Fibroblast of skin of left biceps (primary cell): ENCODE measurements at places on chromosomes 16 and 17.

DNA sequence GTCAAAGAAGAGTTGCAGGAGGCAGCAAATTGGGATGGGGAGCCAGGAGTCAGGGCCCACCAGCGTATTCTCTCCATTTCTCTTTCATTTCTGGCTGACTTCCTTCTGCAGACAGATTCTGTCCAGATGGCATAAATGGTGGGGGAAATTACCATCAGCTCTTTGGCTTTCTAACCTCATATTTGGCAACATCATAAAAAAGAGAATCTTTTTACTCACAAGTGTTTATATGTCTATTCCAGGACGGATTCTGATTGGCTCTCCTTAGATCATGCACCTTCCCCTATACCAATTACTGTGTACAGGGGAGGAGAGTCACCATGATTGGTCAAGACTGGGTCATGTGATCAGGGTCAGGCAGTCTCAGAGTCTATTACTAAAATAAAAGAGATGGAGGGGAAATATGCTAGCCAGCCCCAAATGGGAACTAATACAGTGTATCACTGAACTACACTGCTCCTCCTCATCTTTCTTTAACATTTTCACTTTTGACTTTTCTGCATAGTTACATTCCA lies 537.1 kb upstream of the EEF2KMT start:
- DNase-seq, result no peak

GRCh38 chr17:60902399-60902798 lies 224.7 kb downstream of the BCAS3 start:
- DNase-seq, result no peak

- no peak for DNase-seq
Measured at GRCh38 chr17:67256075-67256732, 11.2 kb upstream of the HELZ start.

GRCh38 chr17:37425268-37425667 lies 18.6 kb downstream of the TADA2A start:
- no peak for DNase-seq

- no peak for DNase-seq
Measured at GRCh38 chr16:1820096-1820945, 6.3 kb downstream of the HAGH start.

- no peak for DNase-seq
Measured at GRCh38 chr17:50079334-50080095, 15.6 kb upstream of the PDK2 start.

- DNase-seq, result no peak
Measured at GRCh38 chr17:66949501-66949900, 15.0 kb upstream of the CACNG4 start.

DNA sequence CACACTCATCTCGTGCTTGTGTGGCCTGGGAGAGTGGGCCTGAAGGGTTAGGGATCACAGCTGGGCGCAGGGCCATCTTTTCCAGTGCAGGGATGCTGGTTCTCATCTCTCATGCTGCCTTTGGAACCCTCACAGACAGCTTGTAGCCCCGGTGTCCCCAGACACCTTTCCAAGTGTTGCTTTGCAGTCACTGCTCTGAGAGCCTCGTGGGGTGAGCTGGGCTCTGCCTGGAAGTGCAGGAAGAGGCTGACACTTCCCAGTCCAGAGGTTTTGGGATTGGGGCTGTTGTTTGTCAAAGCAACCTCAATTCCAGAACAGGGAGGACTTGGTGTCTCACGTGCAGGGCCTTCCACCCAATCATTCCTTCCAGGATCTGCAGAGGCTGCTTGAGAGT lies 28.2 kb downstream of the TBX4 start:
- DNase-seq, result no peak

GRCh38 chr16:84291226-84291625 lies 3.5 kb upstream of the WFDC1 start:
- no peak for DNase-seq

- no peak for DNase-seq
Measured at GRCh38 chr17:68541816-68542215, 29.6 kb downstream of the PRKAR1A start.

GRCh38 chr16:71441348-71442050 lies 355 bp downstream of the TLE7 start:
- DNase-seq, result no peak

- DNase-seq, result no peak
Measured at GRCh38 chr17:44202756-44203155, 3.1 kb upstream of the ATXN7L3 start.

DNA sequence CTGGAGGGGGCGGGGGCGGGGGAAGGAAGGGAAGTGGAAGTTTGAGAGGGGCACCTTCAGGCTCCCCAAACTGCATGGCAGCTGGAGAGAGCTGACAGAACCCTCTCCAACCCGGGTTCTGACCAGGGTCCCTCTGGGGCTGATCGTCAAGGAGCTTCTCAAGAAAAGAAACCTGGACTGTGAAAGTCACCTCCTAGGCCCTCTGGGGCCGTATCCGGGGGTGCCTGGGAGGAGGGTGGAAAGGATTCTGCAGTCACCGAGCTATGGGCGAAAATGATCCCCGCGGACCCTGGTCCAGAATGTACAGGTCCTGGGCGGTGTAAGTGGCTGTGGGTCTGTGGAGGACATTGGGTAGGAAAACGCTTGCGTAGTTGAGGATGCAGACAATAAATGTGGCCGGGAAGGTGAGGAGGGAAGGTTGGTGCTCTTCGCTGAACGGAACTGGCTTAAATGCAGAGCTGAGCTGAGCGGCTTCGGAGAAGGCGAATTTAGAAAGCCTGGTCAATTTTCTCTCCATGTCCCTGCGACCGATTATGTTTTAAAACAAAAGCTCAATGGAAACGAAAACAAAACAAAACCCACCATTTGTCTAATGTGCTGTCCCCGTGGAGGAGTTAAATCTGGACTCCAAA lies 3.6 kb upstream of the LHX1 start:
- no peak for DNase-seq

DNA sequence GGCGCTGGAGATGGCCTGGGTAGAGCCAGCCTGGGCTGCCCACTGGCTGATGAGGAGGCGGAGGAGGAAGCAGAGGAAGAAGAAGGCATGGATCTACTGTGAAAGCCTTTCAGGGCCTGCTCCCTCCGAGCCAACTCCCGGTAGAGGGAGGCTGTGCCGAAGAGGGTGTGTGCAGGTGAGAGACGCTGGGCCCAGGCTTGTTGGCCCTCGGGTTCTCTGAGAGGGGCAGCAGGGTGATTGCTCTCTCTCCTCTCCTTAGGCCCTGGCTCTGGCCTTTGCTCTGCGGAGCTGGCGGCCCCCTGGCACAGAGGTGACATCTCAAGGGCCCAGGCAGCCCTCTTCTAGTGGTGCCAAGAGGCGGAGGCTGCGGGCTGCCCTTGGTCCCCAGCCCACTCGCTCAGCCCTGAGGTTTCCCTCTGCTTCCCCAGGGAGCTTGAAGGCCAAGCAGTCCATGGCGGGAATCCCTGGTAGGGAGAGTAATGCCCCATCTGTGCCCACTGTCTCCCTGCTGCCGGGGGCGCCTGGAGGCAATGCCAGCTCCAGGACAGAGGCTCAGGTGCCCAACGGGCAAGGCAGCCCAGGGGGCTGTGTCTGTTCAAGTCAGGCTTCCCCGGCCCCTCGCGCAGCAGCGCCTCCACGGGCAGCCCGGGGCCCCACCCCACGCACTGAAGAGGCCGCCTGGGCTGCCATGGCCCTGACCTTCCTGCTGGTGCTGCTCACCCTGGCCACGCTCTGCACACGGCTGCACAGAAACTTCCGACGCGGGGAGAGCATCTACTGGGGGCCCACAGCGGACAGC lies 3.6 kb downstream of the TP53I13 start:
- DNase-seq, result no peak

GRCh38 chr17:2008332-2009126 lies 16.6 kb downstream of the RTN4RL1 start:
- no peak for DNase-seq

GRCh38 chr16:10646581-10647263 lies 48.0 kb downstream of the TEKT5 start:
- no peak for DNase-seq

GRCh38 chr16:86982912-86983311 lies 334.3 kb downstream of the C16orf95 start:
- no peak for DNase-seq

GRCh38 chr17:80102664-80103448 lies 1.5 kb downstream of the GAA start:
- DNase-seq, result no peak

GRCh38 chr17:74796866-74797265 lies 20.7 kb upstream of the NAT9 start:
- DNase-seq, result no peak

GRCh38 chr17:47813512-47814031 lies 8.0 kb downstream of the OSBPL7 start:
- DNase-seq, result no peak

- DNase-seq, result peak; percentile 44
Measured at GRCh38 chr17:77436058-77436442, 295.3 kb downstream of the SEC14L1 start.

GRCh38 chr16:6726621-6727020 lies 606.0 kb upstream of the RBFOX1 start:
- no peak for DNase-seq

DNA sequence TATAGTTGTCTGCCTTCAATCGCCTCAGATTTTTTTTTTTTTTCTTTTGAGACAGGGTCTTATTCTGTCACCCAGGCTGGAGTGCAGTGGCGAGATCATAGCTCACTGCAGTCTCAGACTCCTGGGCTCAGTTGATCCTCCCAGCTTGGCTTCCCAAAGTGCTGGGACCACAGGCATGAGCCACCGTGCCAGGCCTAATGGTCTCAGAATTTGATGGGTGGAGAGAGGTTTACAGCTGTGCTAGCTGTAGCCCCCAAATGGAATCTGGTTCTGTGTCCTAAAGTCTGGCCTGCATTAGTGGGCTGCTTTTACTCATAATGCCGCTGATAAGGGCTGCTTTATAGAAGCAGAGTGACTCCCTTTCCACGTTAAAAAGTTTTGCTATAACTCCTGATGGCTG lies 5.1 kb downstream of the ZNRF1 start:
- no peak for DNase-seq

DNA sequence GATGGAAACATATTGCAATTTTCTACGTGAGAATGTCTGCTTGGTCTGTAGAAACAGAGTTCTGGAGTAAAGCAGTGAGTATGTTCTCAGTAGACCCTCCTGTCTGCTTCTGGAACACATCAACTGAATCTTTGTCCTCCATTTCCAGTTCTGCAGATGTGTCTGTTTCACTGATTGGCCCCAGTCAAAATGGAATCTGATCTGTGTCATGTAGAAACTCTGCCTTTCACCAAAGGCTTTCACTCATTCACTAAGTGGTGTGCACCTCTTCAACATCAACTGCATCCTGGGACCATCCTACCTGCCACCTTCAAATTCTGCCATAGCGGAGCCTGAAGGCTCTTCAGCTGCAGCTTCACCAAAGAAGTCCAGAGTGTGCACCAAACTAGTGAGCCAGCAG lies 2.8 kb upstream of the ZNF267 start:
- no peak for DNase-seq

DNA sequence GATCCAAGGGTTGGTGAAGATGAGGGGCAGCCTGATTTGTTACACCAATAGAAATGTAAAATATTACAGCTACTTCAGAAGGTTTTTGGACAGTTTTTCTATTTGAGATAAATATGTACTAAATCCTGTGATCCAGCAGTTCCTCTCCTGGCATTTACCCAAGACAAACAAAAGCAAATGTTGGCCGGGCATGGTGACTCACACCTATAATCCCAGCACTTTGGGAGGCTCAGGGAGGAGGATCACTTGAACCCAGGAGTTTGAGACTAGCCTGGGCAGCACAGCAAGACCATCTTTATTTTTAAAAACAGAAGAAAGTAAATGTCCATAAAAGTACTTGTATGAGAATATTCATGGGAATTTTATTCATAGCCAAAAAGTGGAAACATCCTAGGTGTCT lies 64.8 kb upstream of the MRC2 start:
- DNase-seq, result peak; percentile 11

DNA sequence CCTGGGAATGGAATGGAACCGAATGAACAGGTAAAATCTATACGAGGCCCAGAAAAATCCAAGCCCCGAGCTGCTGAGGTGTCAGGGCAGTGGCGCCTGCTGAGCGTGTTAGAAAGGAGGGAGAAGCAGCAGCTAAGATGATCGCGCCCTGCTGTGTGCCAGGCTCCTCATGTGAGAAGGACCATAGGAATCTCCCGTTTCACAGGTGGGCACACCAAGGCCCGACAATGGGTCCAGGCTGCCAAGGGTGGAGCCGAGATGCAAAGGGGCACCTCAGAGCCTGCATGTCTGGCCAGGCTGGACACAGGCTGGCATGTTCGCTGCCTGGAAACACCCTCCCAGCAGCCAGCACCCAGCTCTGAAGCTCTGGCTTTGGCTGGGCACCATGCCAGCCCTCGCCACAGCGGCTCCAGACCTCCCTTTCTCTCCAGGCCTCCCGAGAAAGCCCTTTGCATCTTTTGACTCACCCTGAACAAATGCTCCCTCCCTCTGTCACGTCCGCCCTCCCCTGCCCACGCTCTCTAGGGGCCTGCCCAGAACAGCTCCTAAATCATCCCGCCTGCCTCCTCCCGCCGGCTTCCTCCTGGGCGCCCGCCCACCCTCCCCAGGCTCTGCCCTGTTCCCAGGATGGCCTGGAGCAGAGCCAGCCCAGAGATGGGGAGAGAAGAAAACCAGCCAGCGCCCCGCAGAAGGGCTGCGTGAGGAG lies 217.8 kb upstream of the GSE1 start:
- DNase-seq, result peak; percentile 93

DNA sequence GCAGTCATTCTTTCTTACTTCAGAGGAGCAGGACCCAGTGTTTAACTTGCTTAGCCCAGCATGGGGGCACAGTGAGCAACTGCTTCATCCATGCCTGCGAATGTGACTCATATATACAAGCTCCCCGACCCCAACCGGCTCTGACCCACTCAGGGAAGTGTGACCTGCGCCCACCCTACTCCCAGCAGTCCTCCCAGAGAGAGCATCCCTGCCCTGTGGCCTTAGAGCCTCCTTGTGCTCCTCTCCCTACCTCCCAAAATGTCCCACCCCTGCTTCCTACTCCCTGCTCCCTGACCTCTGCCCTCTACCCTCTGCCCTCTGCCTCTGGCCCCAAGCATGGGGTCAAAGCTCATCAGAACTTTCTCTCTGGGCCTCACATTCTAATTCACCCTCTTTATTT lies 46.9 kb upstream of the DLX4 start:
- no peak for DNase-seq

GRCh38 chr17:67443931-67444595 lies 67.0 kb downstream of the PITPNC1 start:
- DNase-seq, result peak; percentile 40

DNA sequence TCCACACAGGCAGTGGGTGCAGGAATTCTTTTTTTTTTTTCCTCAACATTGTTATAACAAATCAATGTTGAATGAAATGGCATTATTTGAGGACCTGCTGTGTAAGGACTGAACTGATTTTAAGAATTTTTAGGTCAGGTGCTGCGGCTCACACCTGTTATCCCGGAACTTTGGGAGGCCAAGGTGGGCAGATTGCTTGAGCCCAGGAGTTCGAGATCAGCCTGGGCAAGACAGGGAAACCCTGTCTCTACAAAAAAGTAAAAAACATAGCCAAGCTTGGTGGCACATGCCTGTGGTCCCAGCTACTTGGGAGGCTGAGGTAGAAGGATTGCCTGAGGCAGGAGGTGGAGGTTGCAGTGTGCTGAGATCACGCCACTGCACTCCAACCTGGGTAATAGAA lies 12.4 kb downstream of the MPRIP start:
- no peak for DNase-seq

- no peak for DNase-seq
Measured at GRCh38 chr17:20242271-20242670, 225.1 kb downstream of the LGALS9B start.

GRCh38 chr16:10231563-10231962 lies 49.3 kb upstream of the GRIN2A start:
- DNase-seq, result no peak

- no peak for DNase-seq
Measured at GRCh38 chr16:48511071-48511540, 98.9 kb downstream of the N4BP1 start.
